Stimulated activated CD4-positive, alpha-beta T cell treated with anti-CD3 and anti-CD28 coated beads, Interleukin-1b, Interleukin-23, amount 100 ng/mL, for 48 hours (primary cell): ENCODE measurements at places on chromosomes 6 and 20.

DNA sequence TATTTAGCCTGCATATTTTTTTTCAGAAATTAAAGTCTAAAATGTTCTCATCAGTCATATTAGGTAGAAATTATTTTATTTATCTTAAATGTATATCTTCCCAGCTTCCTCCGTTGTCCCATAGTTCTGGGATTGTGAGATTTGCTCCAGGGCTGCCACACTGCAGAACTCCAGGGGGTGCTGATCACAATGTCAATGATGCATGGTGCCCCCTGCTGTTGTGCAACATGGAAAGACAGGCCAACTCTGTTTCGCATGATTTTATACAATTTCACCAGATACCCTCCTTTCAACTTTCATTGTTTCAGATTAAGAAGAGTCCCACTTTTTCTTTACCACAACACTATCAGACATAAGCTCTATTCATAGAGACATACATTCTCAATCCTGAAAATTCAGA, 35.9 kb downstream of the ID4 start:
- DNase-seq = no peak

DNA sequence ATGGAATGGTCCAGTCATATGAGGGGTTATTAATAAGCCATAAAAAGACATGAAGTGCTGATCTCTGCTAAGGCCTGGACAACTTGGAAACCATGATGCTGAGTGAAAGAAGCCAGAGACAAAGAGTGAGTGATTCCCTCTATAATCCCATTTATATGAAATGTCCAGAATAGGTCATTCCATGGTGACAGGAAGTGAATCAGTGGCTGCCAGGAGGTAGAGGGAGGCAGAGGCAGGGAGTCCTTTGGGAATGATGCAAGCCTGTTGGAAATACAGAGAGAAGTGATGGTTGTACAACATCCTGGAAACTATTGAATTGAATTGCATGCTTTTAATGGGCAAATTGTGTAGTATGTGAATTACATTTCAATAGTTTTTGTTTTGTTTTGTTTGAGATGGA, 26.4 kb downstream of the ANKRD60 start:
- no peak for DNase-seq

GRCh38 chr20:24627291-24627690, 157.9 kb downstream of the SYNDIG1 start:
- DNase-seq = no peak

DNA sequence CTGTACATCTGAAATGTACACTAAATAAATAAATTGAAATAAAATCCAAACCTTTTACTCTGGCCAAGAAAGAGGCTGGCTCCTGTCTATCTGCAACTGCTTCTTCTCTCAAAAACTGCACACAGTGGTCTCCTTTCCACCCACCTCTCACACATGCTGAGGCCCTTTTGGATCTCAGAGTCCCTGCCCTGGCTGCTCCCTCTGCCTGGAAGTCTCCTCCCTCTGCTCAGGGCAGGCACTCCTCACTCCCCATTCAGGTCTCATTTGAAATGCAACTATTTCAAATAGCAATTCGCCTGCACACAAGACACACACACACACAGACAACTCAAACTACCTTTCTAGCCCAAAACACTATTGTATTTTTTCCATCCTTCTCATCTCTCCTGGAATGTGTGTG, 348.8 kb downstream of the PKHD1 start:
- no peak for DNase-seq

- DNase-seq = no peak
Measured at GRCh38 chr6:438634-439170, 47.1 kb downstream of the IRF4 start.

DNA sequence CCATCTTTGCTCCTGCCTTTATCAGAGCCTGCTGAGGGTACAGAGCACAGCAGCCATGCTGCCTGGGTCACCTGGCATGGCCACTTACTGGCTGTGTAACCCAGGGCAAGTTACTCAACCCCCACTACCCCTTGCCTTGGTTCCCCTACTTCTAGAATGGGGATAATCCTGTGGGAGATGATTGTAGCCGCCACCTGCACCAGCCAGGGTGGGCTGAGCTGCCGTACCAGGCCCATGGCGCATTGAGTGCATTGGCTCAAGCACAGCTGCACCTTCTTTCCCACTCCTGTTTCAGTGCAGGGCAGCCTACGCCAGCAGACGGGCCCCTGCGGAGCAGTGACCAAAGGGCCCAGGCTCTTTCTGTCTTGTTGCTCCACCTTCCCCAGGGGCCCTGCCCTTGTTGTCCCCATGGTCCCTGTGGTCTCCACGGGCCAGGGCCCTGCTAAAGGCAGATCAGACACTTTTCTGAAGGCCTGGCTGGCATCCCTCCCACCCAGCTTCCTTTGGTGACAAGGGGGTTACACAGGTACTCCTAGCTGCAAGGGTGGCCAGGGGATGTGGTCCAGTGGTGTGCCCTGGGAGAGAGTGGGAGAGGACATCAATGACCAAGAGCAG, 159.4 kb upstream of the MLN start:
- no peak for DNase-seq

DNA sequence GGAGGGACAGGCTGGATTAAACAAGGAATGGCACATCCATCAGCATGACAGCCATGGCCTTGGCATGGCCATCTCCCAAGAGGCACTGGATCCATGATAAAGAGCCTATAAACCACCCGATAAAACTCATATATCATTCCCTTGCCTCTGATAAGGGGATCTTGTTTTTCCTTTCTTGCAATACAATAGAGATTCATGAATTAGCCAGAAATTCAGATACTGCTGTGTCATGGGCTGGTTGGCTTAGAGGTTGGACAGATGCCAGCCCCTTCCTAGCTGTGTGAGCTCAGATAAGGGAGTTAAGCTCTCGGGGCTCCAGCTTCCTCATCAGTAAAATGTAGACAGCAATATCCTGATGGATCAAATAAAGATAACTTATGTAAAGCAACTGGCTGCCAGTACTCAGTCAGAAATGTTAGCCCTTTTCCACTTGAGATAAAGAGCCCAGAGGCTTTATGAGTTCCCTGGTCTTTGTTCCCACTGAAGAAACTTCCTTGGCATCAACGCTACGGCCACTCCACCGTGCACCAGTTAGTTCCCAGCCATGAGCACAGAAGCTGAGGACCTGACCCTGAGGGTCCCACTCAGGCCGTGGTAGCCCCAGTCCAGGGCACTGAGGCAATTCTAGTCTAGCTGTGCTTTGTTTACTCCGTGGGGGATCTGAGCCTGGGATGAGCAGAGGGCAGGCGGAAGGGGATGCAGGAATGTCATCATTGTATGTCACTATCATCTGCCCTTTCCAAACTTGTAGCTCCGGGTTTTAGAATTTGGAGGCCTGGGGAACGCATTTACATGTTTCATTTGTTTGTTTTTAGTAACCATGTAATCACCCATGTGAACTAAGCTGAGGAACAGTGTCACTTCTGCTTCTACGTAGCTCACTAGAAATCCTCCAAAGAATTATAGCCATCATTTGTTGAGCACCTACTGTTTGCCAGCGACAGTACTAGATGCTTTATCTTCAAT, 67.2 kb upstream of the TBC1D7 start:
- no peak for DNase-seq

DNA sequence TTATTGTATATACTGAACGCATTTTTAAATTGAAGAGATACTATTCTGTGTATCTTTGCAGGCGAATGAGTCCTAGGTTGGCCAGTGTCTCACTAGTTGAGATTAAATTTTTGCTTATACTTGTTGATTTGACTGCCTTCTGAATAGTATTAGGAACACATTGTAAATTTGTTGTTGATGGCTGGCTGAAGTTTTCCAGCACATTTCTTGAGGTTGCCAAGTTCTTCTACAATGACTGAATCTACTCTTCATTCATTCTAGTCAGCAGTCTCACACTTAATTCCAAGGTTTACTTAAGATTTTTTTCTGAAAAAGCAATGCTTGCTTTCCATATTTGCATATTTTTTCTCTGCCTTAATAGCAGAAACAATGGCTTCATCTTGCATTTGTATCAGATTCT, 151.7 kb downstream of the ZFAND3 start:
- DNase-seq = no peak

DNA sequence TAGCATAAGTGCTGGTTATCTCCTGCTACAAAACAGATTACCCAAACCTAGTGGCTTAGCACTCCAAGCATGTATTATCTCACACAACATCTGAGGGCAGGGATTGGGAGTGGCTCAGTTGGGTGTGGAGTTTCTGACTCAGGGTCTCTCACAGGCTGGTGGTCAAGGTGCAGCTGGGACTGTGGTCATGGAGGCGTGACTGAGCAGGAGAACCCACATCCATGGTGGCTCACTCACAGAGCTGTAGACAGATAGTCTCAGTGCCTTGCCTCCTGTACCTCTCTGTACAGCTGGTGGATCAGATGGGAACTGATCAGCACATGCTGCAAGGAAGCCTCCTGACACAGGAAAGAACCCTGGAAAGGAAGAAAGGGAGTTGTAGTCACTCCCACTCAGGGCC, 83.1 kb upstream of the CST7 start:
- no peak for DNase-seq

DNA sequence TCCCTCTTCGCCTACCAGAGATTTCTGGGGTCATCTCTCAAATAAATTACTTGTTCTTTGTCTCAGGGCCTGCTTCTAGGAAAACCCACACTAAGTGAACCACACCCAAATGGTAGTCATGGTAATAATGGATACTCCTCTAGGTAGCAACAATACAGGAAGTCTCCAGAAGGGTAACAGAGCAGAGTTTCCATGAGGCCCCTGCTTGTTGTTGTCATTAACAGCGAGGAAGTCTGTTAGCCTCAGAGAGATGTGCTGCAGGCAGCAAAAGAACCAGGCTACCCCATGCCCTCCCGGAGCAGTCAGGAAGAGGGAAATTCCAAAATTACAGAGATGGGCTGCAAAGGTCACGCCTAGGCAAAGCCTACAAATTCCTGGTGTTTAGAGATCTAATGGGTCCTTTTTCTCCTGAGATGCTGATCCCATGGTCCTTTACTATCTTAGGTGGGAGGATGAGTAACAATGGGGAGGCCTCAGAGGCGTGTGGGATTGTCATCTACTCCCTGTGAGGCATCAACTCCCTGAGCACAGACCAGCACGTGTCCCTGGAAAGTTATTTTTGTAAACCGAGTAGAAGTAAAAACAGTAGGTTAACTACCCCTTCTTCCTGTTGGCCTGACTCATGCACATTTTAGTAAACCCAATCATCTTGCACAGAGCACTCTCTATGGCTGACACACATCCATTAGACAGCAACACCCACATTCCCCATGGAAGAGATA, 10.1 kb downstream of the ISM1 start:
- peak; percentile 56 for DNase-seq

DNA sequence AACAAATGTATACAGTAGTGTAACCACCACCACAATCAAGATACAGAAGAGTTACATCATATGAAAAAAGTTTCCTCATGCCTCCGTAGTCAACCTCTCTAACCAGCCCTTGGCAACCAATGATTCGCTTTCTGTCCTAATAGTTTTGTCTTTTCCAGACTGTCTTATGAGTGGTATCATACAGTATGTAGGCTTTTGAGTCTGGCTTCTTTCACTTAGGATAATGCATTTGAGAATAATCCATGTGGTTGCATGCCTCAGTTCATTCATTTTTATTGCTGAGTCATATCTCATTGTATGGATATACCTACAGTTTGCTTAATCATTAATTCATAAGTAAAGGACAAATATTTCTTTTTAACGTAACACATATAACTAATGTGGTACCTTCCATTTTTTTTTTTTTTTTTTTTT, 86.4 kb upstream of the RIPOR2 start:
- no peak for DNase-seq

DNA sequence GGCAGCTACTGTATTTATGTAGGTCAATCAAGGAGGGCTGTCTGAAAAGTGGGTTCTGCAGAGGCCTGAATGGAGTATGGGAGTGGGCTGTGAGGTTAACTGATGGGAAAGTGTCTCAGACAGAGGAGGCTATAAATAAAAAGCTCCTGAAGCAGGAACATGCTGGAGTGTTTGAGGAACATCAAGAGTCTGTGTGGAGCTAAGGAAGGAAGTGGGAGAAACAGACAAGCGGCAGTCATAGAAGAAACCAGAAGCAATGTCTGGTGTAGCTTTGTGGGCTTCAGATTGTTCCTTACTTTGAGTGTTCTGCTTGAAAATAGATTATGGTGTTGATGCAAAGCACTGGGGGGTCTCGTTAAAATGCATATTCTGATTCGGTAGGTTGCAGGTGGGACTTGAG, 101.5 kb upstream of the OGFRL1 start:
- DNase-seq = no peak

DNA sequence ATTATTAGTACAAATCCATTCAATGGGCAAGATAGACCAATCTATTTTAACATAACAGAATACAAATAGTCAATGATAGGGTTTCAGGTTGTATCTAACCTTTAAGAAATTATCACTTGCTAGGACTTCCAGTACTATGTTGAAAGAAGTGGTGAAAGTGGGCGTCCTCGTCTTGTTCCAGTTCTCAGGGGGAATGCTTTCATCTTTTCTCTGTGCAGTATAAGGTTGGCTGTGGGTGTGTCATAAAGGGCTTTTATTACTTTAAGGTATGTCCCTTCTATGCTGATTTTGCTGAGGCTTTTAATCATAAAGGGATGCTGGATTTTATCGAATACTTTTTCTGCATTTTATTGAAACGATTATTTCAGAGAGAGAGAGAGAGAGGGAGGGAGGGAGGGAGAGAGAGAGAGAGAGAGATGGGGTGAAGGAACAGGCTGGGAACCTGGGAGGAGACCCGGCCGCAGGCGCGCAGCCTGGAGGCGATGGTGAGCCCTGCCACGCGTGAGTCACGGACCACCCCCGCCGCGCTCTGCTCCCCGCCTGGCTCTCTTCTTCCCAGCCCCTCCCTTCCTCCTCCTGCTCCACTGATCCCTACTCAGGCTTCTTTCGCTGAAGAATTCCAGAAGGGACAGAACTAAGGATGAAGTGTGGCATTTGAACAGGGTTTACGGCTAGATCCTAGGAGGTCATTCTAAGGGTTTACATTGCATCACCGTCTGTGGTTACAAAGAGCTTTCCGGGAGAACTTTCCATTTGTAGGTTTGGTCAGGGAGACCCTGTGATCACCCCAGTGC, 45.5 kb upstream of the HLA-E start:
- no peak for DNase-seq

DNA sequence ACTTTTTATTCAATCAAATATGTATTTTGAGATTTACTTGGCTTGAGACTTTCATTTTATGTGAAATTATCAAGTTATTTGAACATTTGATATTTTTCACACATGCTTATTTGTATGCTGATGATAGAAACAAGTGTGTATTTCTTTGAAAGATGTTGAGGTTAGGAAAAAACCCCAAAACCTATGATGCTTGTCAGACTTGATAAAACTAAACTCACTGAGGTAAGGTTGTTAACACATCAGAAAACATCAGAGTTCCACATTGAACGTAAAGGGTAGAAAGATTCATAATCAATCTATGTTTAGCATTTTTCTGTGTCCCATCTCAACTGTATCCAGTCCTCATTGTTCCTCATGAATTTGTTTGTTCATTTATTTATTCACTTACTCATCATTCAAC, 12.2 kb downstream of the SF3B5 start:
- DNase-seq = no peak

GRCh38 chr20:23546435-23547144, 21.7 kb downstream of the CST9L start:
- DNase-seq = no peak
